ENCODE measurements at places on chromosomes 4 and X. TPM values are rescaled to one million over a fixed set of nuclear protein-coding genes. Genes with fewer than 3 reads are reported as not detected.

OCRL gene
- total RNA-seq: 25.5 TPM

EIF2S3 gene
- 125 TPM for total RNA-seq

BANK1 gene
- total RNA-seq: 0.58 TPM

TMPRSS11D gene
- total RNA-seq: not detected

LRPAP1 gene
- 133 TPM for total RNA-seq

MMGT1 gene
- total RNA-seq: 15.8 TPM

SFRP2 gene
- total RNA-seq: 0.03 TPM

ART3 gene
- not detected for total RNA-seq

EDA2R gene
- total RNA-seq: 10.3 TPM

OPN1MW3 gene
- not detected for total RNA-seq

FSTL5 gene
- not detected for total RNA-seq

KLHL15 gene
- total RNA-seq: 3.5 TPM

CLCN3 gene
- 16.1 TPM for total RNA-seq

MAGEE1 gene
- total RNA-seq: 4.8 TPM

IQSEC2 gene
- 45.6 TPM for total RNA-seq

HTN1 gene
- not detected for total RNA-seq

SYNPO2 gene
- total RNA-seq: 0.56 TPM

NSUN7 gene
- total RNA-seq: 0.26 TPM

PUDP gene
- total RNA-seq: 22.8 TPM

NUDT11 gene
- total RNA-seq: 2.7 TPM

TAPT1 gene
- total RNA-seq: 11.5 TPM

CACNA1F gene
- total RNA-seq: not detected

KIT gene
- total RNA-seq: not detected

FGFRL1 gene
- 14.3 TPM for total RNA-seq

CASP3 gene
- total RNA-seq: 21.0 TPM

PAGE2 gene
- not detected for total RNA-seq

GSPT2 gene
- total RNA-seq: 8.8 TPM

TLL1 gene
- 0.12 TPM for total RNA-seq

NUP54 gene
- total RNA-seq: 39.8 TPM

ARMCX1 gene
- total RNA-seq: 0.57 TPM

GRIA3 gene
- total RNA-seq: not detected

RAB39B gene
- 0.80 TPM for total RNA-seq

AFM gene
- not detected for total RNA-seq

PDGFRA gene
- total RNA-seq: 0.45 TPM

KLB gene
- total RNA-seq: 0.14 TPM

USP51 gene
- total RNA-seq: 0.37 TPM

ADAMTS3 gene
- not detected for total RNA-seq

UGT2B10 gene
- not detected for total RNA-seq

NLGN3 gene
- 0.84 TPM for total RNA-seq

PRKX gene
- total RNA-seq: 28.0 TPM

FGF5 gene
- 0.09 TPM for total RNA-seq

TREX2 gene
- total RNA-seq: 1.4 TPM

C4orf54 gene
- not detected for total RNA-seq

TCEAL8 gene
- total RNA-seq: 30.3 TPM

SCLT1 gene
- 4.6 TPM for total RNA-seq

GAR1 gene
- 40.3 TPM for total RNA-seq

IL13RA2 gene
- total RNA-seq: 0.08 TPM

RNF128 gene
- total RNA-seq: 0.06 TPM

All from A549 treated with AZD2906 at 1 μM for 4 hours (cell line).